ENCODE measurements at places on chromosomes 6 and 20. TPM values are rescaled to one million over a fixed set of nuclear protein-coding genes. Genes with fewer than 3 reads are reported as not detected.

DNA sequence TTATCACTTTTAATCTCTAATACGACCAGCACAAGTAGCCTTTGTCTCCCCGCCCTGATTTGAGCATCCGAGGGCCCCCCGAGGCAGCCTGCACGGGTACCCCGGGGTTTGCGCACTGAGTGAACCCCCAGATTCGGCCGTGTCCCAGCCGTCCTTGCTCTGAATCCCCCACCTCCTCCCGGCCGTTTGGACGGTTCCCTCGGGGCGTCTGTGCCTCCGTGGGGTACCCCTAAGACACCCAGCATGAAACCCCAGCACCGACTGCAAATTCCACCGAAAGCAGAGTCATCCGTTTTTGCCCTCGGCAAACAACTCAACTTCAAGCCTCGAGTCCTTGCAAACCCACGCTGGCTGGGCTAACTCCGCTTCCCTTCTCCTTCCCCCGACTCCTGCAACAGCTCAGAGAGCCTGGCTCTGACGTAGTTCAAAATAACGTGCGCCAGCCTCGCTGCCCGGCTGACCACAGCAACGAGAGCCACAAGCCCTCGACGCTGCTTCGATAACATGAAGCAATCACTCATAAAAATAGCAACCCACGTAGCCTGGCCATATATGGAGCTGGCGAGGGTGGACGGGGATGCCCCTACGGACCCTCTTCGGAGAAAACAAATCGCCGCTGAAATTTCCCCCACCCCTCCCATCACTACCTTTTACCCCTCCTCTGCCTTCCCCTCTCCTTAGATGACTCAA lies 764 bp upstream of the SNAP25 start:
- DNase-seq = no peak

- no peak for DNase-seq
Observed at GRCh38 chr20:63188641-63189321, 27.1 kb downstream of the YTHDF1 start.

- DNase-seq = peak; percentile 47
Observed at GRCh38 chr20:59571551-59572314, 32.6 kb upstream of the PHACTR3 start.

DNA sequence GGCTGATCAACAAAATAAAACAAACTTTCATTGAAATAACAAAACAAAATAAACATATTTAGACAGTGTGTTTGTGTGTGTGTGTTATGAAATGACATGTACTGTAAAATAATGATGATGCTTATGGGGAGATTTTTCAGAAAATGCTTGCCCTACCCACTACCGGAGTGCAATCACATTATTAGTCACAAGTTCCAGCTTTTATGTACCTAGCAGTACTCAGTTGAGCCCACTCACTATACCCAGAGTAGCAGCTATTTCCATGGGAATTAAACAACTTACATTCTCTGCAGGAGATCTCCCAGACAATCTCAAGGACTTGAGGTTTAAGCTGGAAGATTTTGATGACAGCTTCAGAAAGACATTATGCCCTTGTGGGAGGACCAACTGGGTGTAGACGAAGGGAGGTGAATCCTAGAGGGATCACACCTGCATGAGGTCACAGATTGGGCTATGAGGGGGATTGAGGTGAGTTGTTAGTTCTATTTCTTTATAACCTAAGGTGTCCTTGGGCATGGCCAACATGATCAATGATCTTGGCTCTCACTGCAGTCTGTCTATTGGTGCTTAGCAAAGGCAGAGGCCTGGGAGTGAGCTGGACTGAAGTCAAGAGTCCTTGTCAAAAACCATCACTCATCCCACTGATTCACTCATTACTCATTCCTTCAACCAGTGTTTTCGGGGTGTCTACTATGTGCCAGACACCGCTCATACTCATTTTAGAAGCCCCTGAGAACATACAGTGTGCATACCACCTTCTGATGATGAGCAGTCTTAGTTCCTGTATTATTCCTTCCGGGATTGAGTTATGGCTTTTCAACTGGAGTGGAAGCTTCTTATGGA lies 6.7 kb upstream of the CLIC5 start:
- no peak for DNase-seq

STMND1 gene
- not detected for total RNA-seq

GRCh38 chr20:48352042-48352441 lies 475.8 kb downstream of the PREX1 start:
- no peak for DNase-seq

DNA sequence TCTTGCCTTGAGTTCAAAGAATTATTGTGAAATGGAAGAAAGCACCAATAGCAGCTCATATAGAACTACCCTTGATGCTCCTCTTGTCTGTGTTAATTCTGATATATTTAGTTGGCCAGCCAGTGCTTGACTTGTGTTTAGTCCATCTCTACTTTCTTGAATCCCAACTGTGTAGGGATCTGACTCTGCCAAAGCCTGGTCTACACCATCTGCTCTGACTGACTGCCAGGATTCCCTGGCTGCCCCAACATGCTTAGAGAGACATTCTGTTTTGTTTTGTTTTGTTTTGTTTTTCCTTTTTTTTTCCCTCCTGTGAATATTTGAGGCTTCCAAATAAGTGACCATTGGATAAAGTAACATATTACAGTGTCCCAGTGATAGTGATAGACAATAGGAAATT lies 953.7 kb upstream of the MANEA start:
- DNase-seq = no peak

DNA sequence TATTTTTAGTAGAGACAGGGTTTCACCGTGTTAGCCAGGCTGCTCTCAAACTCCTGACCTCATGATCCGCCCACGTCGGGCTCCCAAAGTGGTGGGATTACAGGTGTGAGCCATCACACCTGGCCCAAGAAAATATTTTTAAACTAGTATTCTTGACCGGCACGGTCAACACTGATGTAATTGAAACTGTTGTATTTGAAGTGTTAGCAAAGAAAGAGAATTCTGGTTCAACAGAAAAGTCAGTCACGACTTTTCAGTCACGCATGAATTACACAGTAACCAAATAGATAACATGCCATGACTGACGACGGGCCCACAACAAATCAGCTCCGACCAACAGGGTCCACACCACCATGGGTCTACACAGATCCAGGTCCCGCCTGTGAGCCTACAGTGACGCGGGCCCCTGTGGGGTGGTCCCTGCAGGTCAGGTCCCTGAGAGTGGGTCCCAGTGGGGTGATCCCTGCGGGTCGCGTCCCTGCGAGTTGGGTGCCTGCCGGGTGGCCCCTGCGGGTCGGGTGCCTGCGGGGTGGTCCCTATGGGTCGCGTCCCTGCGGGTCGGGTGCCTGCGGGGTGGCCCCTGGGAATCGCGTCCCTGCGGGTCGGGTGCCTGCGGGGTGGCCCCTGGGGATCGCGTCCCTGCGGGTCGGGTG lies 1.0 kb downstream of the GMEB2 start:
- DNase-seq = peak; percentile 46

DNA sequence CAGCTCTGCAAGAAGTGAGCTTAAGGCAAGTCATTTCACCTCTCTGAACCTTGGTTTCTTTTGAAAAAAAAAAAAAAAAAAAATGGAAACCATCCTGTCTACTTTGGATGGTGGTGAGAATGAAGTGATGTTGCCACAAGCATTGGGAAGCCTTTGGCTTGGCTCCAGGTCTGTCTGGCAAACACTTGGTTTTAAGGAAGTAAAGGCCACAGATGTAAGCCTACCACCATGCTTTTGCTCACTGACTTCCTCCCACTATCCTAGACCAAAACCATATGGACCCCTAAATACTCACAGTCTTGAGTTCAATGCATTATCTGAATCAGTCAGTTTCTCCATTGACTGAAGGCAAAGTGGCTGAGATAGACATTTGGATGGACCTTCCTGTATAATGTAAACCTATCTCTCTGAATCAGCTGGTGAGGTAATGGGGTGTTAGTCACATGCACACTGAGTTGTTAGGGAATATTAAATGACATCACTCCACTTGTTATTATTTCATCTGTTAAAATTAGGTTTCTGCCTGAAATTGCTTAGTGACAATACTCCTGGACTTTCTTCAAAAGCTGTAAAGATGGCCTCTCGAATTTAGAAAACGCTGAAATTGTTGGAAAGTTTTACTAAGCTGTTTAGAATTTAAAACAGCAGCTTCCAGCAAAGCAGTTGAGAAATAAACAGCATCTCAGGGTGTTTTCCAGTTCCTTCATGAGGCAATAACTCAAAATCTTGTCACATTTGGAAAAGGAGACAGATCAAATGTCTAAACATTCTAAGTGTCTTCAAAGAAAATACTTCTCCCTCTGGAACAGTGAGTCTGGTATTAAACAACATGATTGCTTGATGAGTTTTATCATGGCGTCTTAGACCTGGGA lies 833.5 kb downstream of the DHX35 start:
- DNase-seq = no peak
